ENCODE measurements at places on chromosomes 11 and 22.

GRCh38 chr22:38531251-38531938 is 25.3 kb upstream of the DDX17 start:
- no peak for DNase-seq

- peak; percentile 9 for DNase-seq
These were observed 386.2 kb downstream of the TENM4 start for GRCh38 chr11:79054636-79055035.

- no peak for DNase-seq
These were observed 12.3 kb downstream of the CD44 start for GRCh38 chr11:35151241-35151640.

GRCh38 chr11:107705027-107705426 is 6.8 kb downstream of the SLN start:
- DNase-seq: peak; percentile 88

DNA sequence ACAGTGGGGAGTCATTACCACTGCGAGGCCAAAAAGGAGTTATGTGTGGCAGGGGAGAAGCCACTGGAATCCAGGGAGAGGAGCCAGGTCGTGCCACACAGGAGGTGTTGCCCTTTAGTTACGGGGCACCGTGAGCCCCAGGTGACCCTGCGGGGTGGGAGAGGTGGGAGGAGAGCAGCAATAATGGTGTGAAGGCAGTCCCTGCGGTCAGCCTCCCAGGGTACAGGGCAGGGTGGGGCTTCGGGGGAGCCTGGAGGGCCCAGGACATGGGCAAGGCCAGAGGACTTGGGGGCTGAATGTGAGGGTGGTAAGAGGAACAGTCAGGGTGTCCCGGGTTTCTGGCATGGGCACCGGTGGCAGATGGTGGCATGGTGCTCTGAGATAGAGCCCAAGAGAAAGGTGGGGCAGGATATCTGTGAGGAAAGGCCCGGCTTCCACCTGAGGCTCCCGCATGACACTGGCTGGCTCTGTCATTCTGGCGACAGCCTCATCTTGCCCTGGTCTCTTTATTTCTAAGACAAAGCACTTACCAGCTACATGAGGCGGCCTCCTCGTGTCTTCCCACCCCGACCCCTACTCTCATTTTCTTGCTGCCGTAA is 82.6 kb upstream of the LMO1 start:
- DNase-seq: no peak

GRCh38 chr11:17846852-17847453 is 112.4 kb downstream of the KCNC1 start:
- no peak for DNase-seq

DNA sequence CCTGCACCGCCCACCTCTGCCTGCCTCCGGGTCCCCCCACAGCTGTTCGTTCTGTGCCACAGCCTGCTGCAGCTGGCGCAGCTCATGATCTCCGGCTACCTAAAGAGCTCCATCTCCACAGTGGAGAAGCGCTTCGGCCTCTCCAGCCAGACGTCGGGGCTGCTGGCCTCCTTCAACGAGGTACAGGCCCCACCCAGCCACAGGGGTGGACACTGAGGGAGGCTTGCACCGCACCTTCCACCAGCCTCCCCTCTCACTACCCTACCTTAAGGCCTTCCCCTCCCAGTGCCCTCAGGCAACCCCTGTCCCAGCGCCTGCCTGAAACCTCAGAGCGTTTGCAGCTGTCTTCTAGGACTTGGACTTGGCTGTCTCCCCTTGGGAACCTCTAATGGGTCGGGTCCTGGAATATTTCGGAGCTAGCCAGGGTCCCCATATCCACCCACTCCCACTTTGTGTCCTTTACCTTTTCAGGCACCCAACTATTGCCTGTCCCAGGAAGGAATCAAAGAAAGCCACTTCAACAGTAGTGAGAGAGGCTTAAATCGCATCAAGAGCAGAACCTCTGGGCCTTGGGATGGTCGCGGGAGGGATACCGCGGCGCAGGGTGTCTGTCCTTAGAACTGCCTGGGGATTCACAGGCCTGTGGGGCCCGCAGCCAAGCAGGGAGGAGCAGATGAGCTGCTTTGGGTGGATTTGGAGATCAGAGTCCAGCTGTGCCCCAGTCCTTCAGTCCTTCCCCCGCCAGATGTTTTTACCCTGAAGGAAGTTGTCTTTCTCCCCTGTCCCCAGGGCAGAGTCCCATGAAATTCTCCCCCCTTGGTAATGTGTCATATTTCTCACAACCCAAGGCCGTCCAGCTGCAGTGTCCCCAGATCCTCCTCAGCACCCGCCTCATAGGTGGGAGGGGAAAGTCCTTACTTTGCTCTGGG is 13.3 kb downstream of the SLCO2B1 start:
- no peak for DNase-seq
